ENCODE measurements at places on chromosomes 4 and X. TPM values are rescaled to one million over a fixed set of nuclear protein-coding genes. Genes with fewer than 3 reads are reported as not detected.

GRCh38 chr4:132227151-132227856 lies 921.8 kb upstream of the PCDH10 start:
- no peaks in the 10 kb centered on the region for H3K27me3 ChIP-seq
- no peak for DNase-seq
- H3K36me3 ChIP-seq, result no peaks in the 10 kb centered on the region

DNA sequence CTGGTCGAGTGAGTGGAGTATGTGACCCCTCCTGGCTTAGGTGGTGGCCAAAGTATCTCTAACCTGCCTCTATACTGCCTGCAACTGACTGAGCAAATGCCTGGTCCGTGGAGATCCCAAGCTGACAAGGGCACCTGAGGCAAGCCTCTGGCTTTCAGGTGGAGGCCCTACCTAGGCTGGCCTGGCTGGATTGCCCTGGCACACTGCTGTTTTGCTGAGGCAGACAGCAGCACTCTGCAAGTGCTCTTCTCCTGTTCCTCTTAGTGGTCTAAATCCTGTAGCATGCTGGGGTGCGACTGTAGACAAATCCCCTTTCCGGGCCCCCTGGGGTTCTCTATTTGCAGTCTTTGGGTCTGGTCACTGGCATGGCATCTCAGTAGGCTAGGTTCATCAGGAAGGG lies 44.8 kb downstream of the PNMA5 start:
- H3K36me3 ChIP-seq, result no peaks in the 10 kb centered on the region
- no peaks in the 10 kb centered on the region for H3K4me1 ChIP-seq
- H3K27ac ChIP-seq, result no peak overlapping the region
- no peak for DNase-seq
- no peak overlapping the region for H3K4me3 ChIP-seq
- no peaks in the 10 kb centered on the region for H3K27me3 ChIP-seq

- DNase-seq, result no peak
- no peaks in the 10 kb centered on the region for H3K36me3 ChIP-seq
- no peaks in the 10 kb centered on the region for H3K4me1 ChIP-seq
- no peak overlapping the region for H3K4me3 ChIP-seq
- H3K27ac ChIP-seq, result no peak overlapping the region
- H3K27me3 ChIP-seq, result no peaks in the 10 kb centered on the region
These were observed 1401.6 kb downstream of the ADGRL3 start for GRCh38 chr4:62601737-62602136.

- no peaks in the 10 kb centered on the region for H3K27me3 ChIP-seq
- no peaks in the 10 kb centered on the region for H3K4me1 ChIP-seq
- H3K36me3 ChIP-seq, result no peaks in the 10 kb centered on the region
These were observed 175.2 kb downstream of the MGST2 start for GRCh38 chr4:139840773-139841172.

DNA sequence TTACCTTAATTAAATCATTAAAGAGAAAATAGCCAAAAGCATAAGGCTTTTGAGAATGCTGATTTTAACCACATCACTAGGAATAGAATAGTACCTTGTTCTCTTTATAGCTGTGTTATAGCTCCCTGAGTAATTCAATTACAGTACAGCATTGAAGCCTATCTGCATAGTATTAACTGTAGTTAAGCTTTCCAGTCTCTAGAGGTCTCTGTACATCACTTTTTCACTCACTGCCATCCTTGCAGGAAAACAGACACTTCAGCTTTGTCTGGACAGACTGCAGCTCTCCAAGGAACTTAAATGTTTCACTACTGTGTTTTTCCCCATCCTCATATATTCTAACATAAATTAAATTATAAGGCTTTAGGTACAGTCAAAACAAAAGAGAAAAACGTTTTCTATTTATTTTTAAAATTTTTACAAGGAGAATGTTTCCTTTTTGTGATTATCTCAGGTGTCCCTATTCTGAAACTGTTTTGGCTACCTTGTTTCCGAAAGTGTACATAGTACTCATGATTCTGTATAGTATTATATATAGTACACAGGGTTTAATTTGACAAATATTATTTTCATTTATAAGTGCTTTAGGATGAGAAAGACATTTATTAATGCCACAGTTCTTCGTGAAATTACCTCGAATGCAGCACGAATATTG lies 407.9 kb downstream of the PCDH18 start:
- DNase-seq, result no peak
- no peak overlapping the region for H3K4me3 ChIP-seq
- no peaks in the 10 kb centered on the region for H3K4me1 ChIP-seq
- H3K27ac ChIP-seq, result no peak overlapping the region
- no peaks in the 10 kb centered on the region for H3K36me3 ChIP-seq
- no peaks in the 10 kb centered on the region for H3K27me3 ChIP-seq

GRCh38 chr4:85446141-85446861 lies 28.6 kb upstream of the ARHGAP24 start:
- no peak overlapping the region for H3K4me3 ChIP-seq
- no peak for DNase-seq
- no peaks in the 10 kb centered on the region for H3K27me3 ChIP-seq
- no peaks in the 10 kb centered on the region for H3K36me3 ChIP-seq
- no peak overlapping the region for H3K27ac ChIP-seq

- H3K27ac ChIP-seq, result no peak overlapping the region
- no peaks in the 10 kb centered on the region for H3K4me1 ChIP-seq
- peak; percentile 2 for DNase-seq
- no peak overlapping the region for H3K4me3 ChIP-seq
These were observed 100.8 kb downstream of the BEND2 start for GRCh38 chrX:18119856-18120255.

DNA sequence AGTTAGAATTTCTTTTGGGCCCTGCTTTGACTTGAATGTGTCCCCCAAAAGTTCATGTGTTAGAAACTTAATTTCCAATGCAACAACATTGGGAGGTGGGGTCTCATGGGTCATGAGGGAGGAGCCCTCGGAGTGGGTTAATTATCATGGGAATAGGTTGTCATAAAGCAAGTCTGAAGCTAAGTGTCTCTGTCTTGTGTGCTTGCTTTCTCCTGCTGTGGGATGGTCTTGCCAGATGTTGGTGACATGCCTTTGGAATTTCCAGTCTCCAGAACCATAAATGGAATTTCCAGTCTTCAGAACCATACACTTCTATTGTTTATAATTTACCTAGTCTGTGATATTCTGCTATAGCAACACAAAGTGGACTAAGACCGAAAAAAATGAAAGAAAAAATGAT lies 71.6 kb downstream of the RASL11B start:
- H3K27ac ChIP-seq, result no peak overlapping the region
- H3K27me3 ChIP-seq, result no peaks in the 10 kb centered on the region
- no peak for DNase-seq
- H3K4me3 ChIP-seq, result no peak overlapping the region
- H3K4me1 ChIP-seq, result peaks cover 2% of the 10 kb centered on the region

DNA sequence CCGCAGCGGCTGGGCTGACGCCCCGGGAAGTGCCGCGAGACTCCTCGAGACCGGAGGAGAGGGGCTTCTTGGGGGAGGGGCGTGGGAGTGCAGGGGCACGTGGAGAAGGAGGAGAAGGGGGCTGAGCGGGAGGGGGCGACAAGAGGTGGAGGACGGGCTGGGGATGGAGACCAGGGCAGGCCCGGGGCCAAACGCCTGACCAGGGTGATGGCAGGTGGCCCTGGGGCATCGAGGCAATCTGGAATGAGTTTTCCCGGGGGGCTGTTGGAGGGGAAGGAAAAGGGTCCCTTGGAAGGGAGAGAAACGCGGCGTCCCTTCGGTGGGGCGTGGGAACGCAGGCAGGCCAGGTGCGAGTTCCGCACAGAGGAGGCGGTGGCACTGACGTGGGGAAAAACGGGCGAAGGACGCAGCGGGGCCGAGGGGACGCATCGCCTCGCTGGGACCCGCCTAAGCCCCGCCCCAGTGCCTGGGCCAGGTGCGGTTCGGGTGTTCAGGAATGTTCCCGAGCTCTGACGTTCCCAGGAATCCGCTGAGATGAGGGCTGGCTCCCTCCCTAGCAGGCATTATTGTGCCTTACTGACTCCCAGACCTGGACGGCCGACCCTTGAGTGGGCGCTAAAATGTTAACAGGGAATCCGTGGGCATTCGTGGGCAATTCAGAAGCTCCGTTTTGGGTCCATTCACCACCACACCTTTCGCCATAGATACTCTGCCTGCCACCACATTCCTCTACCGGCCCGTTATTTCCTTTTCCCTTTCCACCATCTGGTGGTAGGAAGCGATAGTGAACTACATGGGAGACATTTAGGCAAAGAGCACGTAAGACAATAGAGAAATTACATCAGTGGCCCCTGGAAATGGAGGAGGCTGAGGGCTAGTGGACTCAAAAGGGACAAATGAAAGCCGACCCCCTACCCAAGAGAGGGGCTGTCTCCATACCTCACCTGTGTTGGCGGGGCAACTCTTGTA lies 795 bp upstream of the SH3KBP1 start:
- peak overlapping the region; percentile 54 for H3K4me3 ChIP-seq
- no peaks in the 10 kb centered on the region for H3K27me3 ChIP-seq
- H3K36me3 ChIP-seq, result no peaks in the 10 kb centered on the region
- no peak for DNase-seq

- H3K36me3 ChIP-seq, result no peaks in the 10 kb centered on the region
- no peak for DNase-seq
- H3K4me3 ChIP-seq, result no peak overlapping the region
- H3K4me1 ChIP-seq, result no peaks in the 10 kb centered on the region
These were observed 99.8 kb downstream of the PPP1R2C start for GRCh38 chrX:42678133-42678532.

- no peak overlapping the region for H3K27ac ChIP-seq
- no peak overlapping the region for H3K4me3 ChIP-seq
- H3K36me3 ChIP-seq, result no peaks in the 10 kb centered on the region
- no peaks in the 10 kb centered on the region for H3K27me3 ChIP-seq
- no peaks in the 10 kb centered on the region for H3K4me1 ChIP-seq
These were observed 14.4 kb downstream of the ANXA3 start for GRCh38 chr4:78565971-78566372.

GRCh38 chr4:81550388-81550859 lies 78.7 kb upstream of the RASGEF1B start:
- no peaks in the 10 kb centered on the region for H3K4me1 ChIP-seq
- DNase-seq, result no peak
- H3K27ac ChIP-seq, result no peak overlapping the region
- H3K36me3 ChIP-seq, result no peaks in the 10 kb centered on the region

GRCh38 chrX:65667157-65667502 lies 324 bp upstream of the MSN start:
- H3K27ac ChIP-seq, result peak overlapping the region; percentile 16
- H3K27me3 ChIP-seq, result no peaks in the 10 kb centered on the region
- peaks cover 5% of the 10 kb centered on the region for H3K36me3 ChIP-seq
- H3K4me3 ChIP-seq, result no peak overlapping the region
- H3K4me1 ChIP-seq, result peaks cover 20% of the 10 kb centered on the region

GRCh38 chr4:102219129-102219528 lies 126.2 kb downstream of the SLC39A8 start:
- H3K4me3 ChIP-seq, result no peak overlapping the region
- H3K4me1 ChIP-seq, result no peaks in the 10 kb centered on the region
- DNase-seq, result no peak
- no peaks in the 10 kb centered on the region for H3K27me3 ChIP-seq
- no peaks in the 10 kb centered on the region for H3K36me3 ChIP-seq

GRCh38 chrX:135530097-135530496 lies 9.6 kb downstream of the INTS6L start:
- H3K4me1 ChIP-seq, result no peaks in the 10 kb centered on the region
- no peaks in the 10 kb centered on the region for H3K36me3 ChIP-seq
- H3K4me3 ChIP-seq, result no peak overlapping the region

DNA sequence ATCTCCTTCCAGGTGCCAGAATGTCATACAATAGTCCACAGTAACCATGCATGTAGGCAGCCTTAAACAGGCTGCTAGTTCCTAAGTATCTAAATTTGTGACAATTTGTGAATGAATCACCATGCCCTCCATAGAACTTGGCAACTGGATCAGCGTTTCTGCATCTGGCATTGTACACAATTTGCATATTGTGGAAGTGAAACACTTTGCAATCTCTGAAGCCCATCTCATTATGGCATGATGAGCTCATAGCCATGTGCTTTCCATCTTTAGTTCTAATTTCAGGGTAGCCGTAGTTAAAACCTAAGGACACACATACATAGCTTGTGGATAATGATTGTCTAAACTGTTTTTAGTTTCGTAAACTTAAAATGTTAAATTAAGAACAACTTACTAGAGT lies 573.6 kb downstream of the PPP4R3C start:
- H3K27me3 ChIP-seq, result no peaks in the 10 kb centered on the region
- H3K4me3 ChIP-seq, result no peak overlapping the region
- no peak for DNase-seq
- no peak overlapping the region for H3K27ac ChIP-seq
- H3K4me1 ChIP-seq, result no peaks in the 10 kb centered on the region
- no peaks in the 10 kb centered on the region for H3K36me3 ChIP-seq

GRCh38 chr4:19327364-19327763 lies 924.3 kb upstream of the SLIT2 start:
- H3K27ac ChIP-seq, result no peak overlapping the region
- H3K36me3 ChIP-seq, result no peaks in the 10 kb centered on the region

DNA sequence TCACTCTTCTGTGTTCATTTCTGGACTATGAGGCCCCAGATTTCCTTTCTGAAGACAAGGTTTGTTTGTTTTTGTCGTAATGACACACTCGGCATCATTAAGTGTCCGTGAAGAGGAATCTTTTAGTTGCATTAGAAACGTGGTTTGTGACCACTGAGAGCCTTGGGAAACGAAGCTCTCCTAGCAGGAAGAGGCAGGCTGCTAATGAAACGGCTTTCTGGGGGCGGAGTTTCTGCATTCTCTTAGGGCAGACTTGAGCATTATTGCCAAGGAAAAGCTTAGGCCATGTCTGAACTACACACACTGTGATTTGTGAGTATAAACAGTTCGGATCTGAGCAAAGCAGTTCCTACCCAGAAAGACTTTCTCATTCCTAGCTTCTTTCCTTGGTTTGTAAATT lies 64.0 kb downstream of the SOX3 start:
- H3K27me3 ChIP-seq, result no peaks in the 10 kb centered on the region
- DNase-seq, result no peak
- H3K36me3 ChIP-seq, result no peaks in the 10 kb centered on the region
- no peaks in the 10 kb centered on the region for H3K4me1 ChIP-seq
- H3K4me3 ChIP-seq, result no peak overlapping the region

Gene PHOX2B
- not detected for total RNA-seq

Gene PDCL2
- not detected for total RNA-seq

Gene FGF2
- total RNA-seq, result 0.20 TPM

Gene SRPX
- total RNA-seq, result 0.15 TPM

Gene UGT2B17
- total RNA-seq, result 0.18 TPM

Gene FAT4
- total RNA-seq, result 0.07 TPM

Gene GNL3L
- 44.7 TPM for total RNA-seq

Measured in T-cell (primary cell).